ENCODE measurements at places on chromosomes 16 and 17.

GRCh38 chr16:47644166-47644565 lies 183.0 kb downstream of the PHKB start:
- DNase-seq, result no peak

DNA sequence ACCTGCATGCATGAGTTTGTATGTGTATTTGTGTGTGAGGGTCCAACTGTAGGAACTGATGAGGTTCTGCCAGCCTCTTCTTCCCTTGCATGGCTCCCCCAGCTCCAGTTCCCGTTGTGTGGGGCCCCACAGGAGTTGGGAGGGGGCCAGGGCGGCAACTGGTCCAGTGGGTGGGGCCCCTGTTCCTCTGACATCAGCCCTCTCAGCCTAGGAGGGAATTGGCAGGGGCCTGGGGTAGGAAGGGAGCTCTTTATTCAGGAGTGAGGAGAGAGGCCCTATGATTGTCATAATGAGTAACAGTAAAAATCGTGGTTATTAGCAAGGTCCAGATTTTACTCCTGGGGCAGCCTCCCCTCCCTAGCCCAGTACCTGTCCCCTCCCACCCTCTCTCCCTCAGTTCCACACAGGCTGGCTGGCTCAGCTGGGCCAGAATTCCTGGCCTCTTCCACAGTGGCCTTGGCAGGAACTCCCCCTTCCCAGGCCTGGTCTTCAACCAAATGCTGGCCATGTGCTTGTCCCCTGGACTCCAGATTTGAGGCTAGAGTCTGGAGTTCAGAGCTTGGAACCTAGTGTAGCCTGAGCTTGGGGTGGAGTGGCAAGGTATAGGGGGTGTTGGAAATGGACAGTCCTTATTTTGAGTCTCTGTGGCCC lies 18.9 kb downstream of the RARA start:
- DNase-seq, result no peak

DNA sequence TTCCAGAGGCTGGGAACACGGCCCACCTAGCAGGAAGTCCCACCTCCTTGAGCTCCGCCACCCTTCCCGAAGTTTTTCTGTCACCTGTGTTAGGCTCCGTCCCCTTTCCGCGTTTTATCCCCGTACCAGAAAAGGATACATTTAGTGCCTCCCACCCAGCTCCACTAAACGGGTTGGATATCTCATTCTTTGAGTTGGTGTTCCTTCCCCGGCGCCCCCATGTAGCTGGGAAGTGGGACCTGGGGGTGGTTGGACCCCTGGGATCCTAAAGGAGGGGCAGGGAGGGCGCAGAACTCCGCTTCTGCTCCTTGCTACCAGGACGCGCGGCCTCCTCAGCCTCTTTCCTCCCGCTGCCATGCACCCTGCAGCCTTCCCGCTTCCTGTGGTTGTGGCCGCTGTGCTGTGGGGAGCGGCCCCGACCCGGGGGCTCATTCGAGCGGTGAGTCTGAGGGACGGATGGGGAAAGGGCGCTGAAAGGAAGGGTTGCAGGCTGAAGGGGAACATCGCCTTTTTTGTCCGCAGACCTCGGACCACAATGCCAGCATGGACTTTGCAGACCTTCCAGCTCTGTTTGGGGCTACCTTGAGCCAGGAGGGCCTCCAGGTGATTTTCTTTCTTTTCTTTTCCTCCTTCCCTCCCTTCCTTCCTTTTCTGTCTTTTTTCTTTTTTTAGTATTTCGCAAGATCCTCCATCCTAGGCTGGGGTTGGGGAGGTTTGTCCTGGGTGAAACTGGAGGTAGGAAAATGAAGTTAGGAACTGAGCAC lies 669 bp downstream of the RNF167 start:
- no peak for DNase-seq

GRCh38 chr16:8874388-8874787 lies 5.6 kb upstream of the CARHSP1 start:
- no peak for DNase-seq

GRCh38 chr16:86775511-86775921 lies 197.2 kb downstream of the FOXL1 start:
- DNase-seq, result no peak

DNA sequence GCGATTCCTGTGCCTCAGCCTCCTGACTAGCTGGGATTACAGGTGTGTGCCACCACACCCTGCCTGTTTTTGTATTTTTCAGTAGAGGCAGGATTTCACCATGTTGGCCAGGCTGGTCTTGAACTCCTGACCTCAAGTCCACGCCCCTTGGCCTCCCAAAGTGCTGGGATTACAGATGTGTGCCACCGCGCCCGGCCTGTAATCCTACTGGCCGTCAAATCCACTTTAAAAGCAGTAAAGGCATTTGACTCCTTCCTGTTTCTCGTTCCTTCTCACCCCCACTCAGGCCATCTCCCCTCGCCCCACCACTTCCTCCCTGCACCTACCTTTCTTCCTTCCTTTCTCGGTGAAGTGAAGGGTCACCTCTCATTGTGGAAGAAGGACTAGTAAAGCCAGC lies 69.4 kb upstream of the CREBBP start:
- DNase-seq, result no peak

All from NCI-H1092 treated with DMSO at 0.1 percent for 48 hours (cell line).